CD8-positive, alpha-beta memory T cell (primary cell): ENCODE measurements at places on chromosomes 7 and 10. TPM values are rescaled to one million over a fixed set of nuclear protein-coding genes. Genes with fewer than 3 reads are reported as not detected.

DNA sequence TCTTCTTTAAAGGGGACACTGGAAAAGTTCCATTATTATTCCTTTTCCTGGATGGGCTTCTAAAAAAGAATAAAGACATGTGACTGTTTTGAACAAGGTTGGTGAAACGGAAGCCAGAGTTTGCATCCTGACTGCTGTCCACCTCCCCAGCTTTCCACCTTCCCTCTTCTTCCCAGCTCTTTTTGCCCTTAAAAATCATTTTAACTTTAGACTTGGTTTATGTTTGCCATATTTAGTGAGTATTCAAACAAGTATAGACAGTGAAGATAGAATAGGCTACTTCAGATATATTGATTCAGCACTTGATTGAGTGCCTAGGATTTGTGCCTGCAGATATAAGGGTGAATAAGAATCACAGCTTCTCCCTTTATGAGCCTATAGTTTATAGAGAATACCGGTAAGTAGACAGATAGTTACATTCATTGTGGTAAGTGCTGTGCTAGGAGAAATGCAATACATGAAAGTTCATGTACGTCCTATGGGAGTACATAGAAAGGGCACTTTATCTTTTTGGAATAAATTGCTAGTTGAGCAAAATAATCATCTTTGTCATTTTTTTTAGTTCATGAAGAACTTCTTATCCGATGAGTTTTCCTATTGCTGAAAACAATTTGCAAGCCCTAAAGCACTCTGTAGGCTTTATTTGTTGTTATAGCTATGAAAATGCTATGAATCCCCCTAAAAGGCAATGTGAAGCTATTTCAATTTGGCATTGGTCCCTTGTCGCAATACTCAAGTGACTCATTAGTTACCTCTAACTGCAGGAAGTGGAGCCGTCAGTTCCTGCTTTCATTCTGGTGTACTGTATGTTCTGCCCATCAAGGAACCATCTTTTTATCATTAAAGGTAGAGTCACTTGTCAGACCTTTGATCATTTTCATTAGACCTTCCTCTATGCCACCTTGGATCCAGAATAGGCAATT is 57.2 kb upstream of the STRIP2 start:
- no peak overlapping the region for H3K27ac ChIP-seq
- H3K4me3 ChIP-seq: no peak overlapping the region
- no peaks in the 10 kb centered on the region for H3K27me3 ChIP-seq

GRCh38 chr10:95569368-95569767 is 8.2 kb upstream of the SORBS1 start:
- H3K4me1 ChIP-seq: no peaks in the 10 kb centered on the region
- DNase-seq: no peak
- H3K27me3 ChIP-seq: no peaks in the 10 kb centered on the region
- no peaks in the 10 kb centered on the region for H3K36me3 ChIP-seq
- H3K27ac ChIP-seq: no peak overlapping the region
- H3K4me3 ChIP-seq: no peak overlapping the region

DNA sequence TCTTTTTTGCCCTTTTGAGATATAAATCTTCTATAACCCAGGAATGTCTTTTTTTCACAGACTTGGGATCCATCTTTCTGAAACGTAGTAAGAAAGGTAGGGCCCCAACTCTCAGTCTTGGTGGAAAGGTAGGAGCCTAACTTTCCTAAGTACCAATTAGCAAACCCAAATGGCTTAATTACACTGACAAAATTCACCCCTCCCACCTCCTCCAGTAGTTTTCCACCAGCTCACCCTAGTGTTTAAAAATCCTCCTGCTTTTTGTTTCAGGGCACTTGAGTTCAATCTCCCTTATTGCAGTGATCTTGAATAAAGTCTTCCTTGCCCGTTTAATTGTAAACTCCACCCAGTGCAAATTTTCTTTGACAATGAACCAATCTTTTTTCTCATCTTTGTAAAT is 600.0 kb downstream of the PHTF2 start:
- DNase-seq: no peak
- H3K27me3 ChIP-seq: no peaks in the 10 kb centered on the region
- H3K4me3 ChIP-seq: no peak overlapping the region
- no peaks in the 10 kb centered on the region for H3K36me3 ChIP-seq
- no peaks in the 10 kb centered on the region for H3K4me1 ChIP-seq

DNA sequence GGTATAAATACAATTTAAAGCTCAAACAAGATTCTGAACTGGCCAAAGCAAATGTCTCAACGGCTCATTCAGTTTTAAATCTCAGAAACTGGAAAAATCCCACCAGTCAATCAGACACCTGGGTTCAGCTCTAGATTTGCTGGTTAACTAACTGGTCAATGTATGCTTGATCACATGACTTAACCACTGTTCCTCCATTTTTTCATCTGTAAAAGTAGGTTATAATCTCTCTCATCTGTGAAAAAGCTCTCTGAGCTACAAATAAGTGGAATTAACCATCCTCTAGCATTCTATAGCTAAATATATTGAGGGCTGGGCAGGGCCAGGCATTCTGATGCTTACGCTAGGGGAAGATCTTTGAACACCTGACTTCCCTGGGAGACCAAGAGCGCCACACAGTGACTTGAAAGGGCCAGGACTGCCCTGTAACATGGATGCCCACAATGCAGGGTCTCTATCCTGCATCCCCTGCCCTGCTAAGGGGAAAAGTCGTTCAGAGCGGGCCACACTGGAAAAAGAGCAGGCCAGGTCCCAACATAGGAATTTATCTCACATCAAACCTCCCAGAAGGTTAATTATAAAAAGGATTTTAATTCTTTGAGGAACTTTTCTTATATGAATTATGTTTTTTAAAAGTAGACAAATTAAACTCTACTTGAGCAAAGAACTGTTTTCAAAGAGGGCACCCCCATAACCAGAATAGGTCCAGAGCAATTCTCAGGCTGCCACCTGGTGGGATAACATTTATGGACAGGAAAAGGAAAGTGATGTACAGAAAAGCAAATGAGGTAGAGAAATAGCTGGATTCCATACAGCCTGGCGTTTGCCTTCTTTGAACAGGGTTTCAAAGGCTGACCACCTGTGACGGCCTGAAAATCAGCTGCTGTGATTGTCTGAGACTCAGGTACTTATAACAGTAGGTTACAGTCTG is 1.8 kb downstream of the RP9 start:
- peaks cover 26% of the 10 kb centered on the region for H3K4me1 ChIP-seq
- H3K4me3 ChIP-seq: peak overlapping the region; percentile 82
- peaks cover 7% of the 10 kb centered on the region for H3K36me3 ChIP-seq
- H3K27ac ChIP-seq: no peak overlapping the region

DNA sequence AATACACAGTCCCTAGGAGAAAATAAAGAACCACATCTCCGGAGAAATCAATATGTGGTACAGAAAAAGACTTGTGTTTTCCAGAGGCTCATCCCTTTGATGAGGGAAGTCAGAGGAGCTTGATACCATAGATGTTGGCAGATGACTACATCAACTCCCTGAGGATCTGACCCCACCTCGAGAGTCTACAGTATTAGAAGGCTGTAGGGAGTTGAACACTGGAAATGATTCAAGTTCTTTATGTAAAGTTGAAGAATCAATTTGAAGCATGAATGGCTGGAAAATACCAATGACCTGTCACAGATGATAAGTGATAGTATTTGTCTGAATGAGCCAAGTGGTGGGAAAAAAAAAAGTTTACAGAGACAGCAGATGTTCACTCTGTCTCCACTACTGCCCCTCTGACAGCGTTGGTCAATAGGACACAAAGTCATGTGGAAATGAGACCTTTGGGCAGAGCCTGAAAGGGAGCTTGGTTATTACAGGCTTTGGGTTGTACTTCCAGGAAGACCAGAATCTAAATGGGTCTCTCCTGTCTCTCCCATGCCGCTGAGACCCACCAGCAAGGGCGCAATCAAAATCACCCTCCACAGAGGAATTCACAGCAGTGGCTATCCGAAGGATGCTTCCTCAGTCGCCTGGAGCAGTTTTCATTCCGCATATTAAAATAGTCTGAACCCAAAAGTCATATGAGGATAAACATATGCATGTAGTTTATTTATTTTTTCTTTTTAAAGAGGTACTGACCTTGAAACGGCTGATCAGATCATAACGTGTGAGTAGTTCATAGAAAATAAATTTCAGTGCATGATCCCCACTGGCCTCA is 185.7 kb downstream of the PPP1R17 start:
- no peak overlapping the region for H3K4me3 ChIP-seq
- H3K27me3 ChIP-seq: no peaks in the 10 kb centered on the region
- no peaks in the 10 kb centered on the region for H3K36me3 ChIP-seq
- no peak for DNase-seq
- H3K27ac ChIP-seq: no peak overlapping the region

GRCh38 chr7:149884016-149884415 is 10.2 kb downstream of the ATP6V0E2 start:
- H3K36me3 ChIP-seq: no peaks in the 10 kb centered on the region
- no peak overlapping the region for H3K4me3 ChIP-seq
- no peak overlapping the region for H3K27ac ChIP-seq
- no peak for DNase-seq
- H3K4me1 ChIP-seq: peaks cover 5% of the 10 kb centered on the region

- peak overlapping the region; percentile 82 for H3K4me3 ChIP-seq
- DNase-seq: peak; percentile 81
- no peaks in the 10 kb centered on the region for H3K27me3 ChIP-seq
- H3K4me1 ChIP-seq: peaks cover 35% of the 10 kb centered on the region
Measured at GRCh38 chr7:140230516-140230860, 53.7 kb upstream of the KDM7A start.

DNA sequence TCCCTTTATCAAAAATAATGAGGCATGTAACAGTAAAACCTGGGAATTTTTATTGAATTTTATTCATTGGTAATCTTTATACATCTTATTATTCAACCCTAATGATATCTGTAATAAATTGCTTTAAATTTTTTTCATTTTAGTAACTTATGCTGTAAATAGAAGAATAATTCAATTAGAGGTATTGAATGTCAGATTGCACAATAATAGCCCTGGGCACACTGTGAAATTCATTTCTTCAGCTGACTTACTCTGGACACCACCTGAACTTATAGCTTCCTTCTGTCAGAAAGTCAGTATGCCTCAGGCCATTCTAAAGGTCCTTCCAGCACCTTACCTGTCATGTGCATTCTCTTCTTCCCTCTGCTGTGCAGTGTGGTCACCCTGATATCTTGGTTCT is 59.2 kb downstream of the ADAM22 start:
- no peak for DNase-seq
- no peaks in the 10 kb centered on the region for H3K4me1 ChIP-seq
- no peak overlapping the region for H3K27ac ChIP-seq

SPDYE2 gene
- 0.28 TPM for polyA plus RNA-seq

DNAH11 gene
- not detected for polyA plus RNA-seq

MEPCE gene
- polyA plus RNA-seq: 13.6 TPM

NAT16 gene
- not detected for polyA plus RNA-seq

DEPP1 gene
- not detected for polyA plus RNA-seq

MEIG1 gene
- polyA plus RNA-seq: 0.67 TPM
